A375 (cell line): ENCODE measurements at places on chromosomes 1 and 21. TPM values are rescaled to one million over a fixed set of nuclear protein-coding genes. Genes with fewer than 3 reads are reported as not detected.

HHAT gene
- 6.3 and 12.3 TPM in 2 replicates for total RNA-seq

TOMM40L gene
- 11.1 and 12.2 TPM in 2 replicates for total RNA-seq

CD1D gene
- total RNA-seq, result 1.5 and 1.8 TPM in 2 replicates

TEDDM1 gene
- total RNA-seq, result not detected in 2 replicates

BATF3 gene
- total RNA-seq, result 4.9 and 5.9 TPM in 2 replicates

LRRC52 gene
- not detected in 2 replicates for total RNA-seq

TMPRSS15 gene
- total RNA-seq, result 35.2 and 37.9 TPM in 2 replicates

FCER1G gene
- not detected in 2 replicates for total RNA-seq

DDR2 gene
- total RNA-seq, result 93.6 and 102 TPM in 2 replicates

KLHL12 gene
- 31.4 and 33.0 TPM in 2 replicates for total RNA-seq

FAM177B gene
- total RNA-seq, result not detected in 2 replicates

S100A7A gene
- total RNA-seq, result not detected in 2 replicates

HSPB7 gene
- total RNA-seq, result not detected in 2 replicates

SSX2IP gene
- total RNA-seq, result 14.9 and 18.2 TPM in 2 replicates

CCDC185 gene
- total RNA-seq, result not detected in 2 replicates

SHE gene
- total RNA-seq, result 0.08 and 0.11 TPM in 2 replicates
